ENCODE measurements at places on chromosomes 6 and 20. TPM values are rescaled to one million over a fixed set of nuclear protein-coding genes. Genes with fewer than 3 reads are reported as not detected.

Gene GTSF1L
- total RNA-seq, result not detected

Gene MAS1
- not detected for total RNA-seq

Gene COL9A1
- total RNA-seq, result not detected

Gene GPRC6A
- total RNA-seq, result not detected

Gene ELOVL2
- not detected for total RNA-seq

Gene COL19A1
- total RNA-seq, result not detected

Gene MTO1
- 51.4 TPM for total RNA-seq

Gene CGAS
- total RNA-seq, result 14.1 TPM

Gene NFS1
- 27.6 TPM for total RNA-seq

Gene APCDD1L
- 0.86 TPM for total RNA-seq

Gene MCHR2
- total RNA-seq, result not detected

Gene SLC17A2
- total RNA-seq, result not detected

Gene LPA
- not detected for total RNA-seq

Gene MAP1LC3A
- total RNA-seq, result 10.7 TPM

Gene NTSR1
- 6.2 TPM for total RNA-seq

Gene PSMB1
- 161 TPM for total RNA-seq

Gene C6orf15
- total RNA-seq, result not detected

Gene SPATS1
- not detected for total RNA-seq

Gene SLC22A2
- not detected for total RNA-seq

Gene OR2H1
- not detected for total RNA-seq

Gene NHLRC1
- total RNA-seq, result not detected

Gene NKX2-2
- total RNA-seq, result not detected

Gene KIF25
- not detected for total RNA-seq

Measured in MCF 10A (cell line).